ENCODE measurements at places on chromosomes 13 and 19. TPM values are rescaled to one million over a fixed set of nuclear protein-coding genes. Genes with fewer than 3 reads are reported as not detected.

- DNase-seq: peak; percentile 76
Measured at GRCh38 chr19:38055010-38055409, 148.0 kb downstream of the SIPA1L3 start.

- DNase-seq: no peak
Measured at GRCh38 chr13:110150384-110151101, 156.4 kb downstream of the COL4A1 start.

The FLT3LG gene
- total RNA-seq: 0.55 TPM

The HMG20B gene
- 124 TPM for total RNA-seq

The FUZ gene
- total RNA-seq: 49.5 TPM

The PNMA8B gene
- 2.8 TPM for total RNA-seq
